ENCODE measurements at places on chromosomes 11 and 22. TPM values are rescaled to one million over a fixed set of nuclear protein-coding genes. Genes with fewer than 3 reads are reported as not detected.

Gene MB
- 6.3 TPM for total RNA-seq

Gene C1QTNF5
- total RNA-seq = 0.85 TPM

DNA sequence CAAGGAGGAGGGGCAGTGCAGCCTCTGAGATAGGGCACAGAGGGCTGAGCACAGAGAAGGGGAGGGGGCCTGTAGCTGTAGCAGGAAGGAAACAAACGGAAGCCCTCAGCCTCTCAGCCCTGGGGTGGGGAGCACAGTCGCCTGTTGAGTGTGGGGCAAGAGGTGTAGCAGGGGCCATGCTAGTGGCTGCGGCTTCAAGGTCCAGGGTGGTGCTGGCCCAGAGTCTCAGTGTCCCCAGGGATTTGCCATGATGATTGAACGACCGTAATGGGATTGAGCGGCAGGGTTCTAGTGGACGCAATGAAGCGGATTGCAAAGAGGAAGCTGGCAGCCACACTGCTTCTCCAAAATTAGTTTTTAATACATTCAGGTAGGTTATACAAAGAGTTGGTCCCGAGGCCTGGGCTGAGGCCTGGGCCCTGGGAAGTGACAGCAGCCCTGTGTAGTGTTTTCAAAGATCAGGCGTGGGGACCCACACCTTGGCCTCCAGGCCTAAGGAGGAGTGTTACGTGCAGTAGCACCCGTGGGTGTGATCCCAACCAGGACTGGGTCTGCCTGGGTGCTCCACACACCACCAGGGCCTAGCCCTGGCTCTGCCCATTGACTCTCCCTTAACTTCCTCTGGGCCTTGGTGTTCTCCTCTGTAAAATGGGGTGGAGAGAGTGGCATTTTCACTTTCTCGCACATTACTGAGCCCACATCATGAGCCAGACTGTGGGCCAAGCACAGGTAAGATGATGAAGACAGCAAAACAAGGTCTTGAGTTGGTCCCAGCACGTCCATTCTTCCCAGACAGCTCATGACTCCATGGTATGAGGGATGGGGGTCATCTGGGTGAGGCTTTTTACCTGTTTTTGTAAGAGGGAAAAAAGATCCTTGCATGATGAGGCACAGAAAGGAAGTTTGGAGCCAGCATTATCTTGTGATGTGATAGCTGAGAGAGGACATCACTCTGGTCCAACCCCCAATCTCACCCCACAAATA is 13.1 kb downstream of the LRRC32 start:
- no peak overlapping the region for H3K4me3 ChIP-seq
- no peak for DNase-seq
- H3K27ac ChIP-seq = no peak overlapping the region
- H3K4me1 ChIP-seq = peaks cover 7% of the 10 kb centered on the region
- no peaks in the 10 kb centered on the region for H3K27me3 ChIP-seq
- no peaks in the 10 kb centered on the region for H3K36me3 ChIP-seq

DNA sequence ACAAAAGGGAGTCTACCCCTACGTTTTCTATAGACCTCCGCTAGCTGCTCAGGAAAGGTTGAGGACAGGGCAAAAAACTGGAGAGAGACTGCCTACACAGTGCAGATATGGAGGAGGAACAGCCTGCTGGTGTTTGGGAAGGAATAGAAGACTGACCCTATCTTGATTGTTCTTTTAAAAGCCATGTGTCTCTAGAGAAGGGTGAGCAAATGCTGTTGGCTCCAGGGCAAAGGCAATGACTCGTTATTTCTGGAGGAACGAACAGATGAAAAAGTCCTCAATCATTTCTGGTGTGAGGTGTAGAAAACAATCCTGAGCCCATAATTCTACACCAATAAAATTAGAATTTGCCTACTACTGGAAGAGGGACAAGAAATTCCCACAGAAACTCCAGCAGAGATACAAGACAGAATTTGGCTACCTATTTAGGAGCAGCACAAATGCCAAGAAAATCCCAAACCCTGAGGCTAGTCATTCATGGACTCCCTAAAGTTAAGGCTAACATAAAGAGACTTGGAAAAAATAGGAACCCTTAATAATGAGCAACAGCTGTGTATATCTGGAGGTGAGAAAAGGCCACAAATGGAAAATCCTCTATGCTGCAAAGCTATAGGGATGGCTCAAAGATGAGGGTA is 1206.3 kb upstream of the CNTN5 start:
- no peak overlapping the region for H3K4me3 ChIP-seq
- H3K36me3 ChIP-seq = no peaks in the 10 kb centered on the region
- no peaks in the 10 kb centered on the region for H3K4me1 ChIP-seq

- H3K4me1 ChIP-seq = no peaks in the 10 kb centered on the region
- no peak for DNase-seq
- no peak overlapping the region for H3K27ac ChIP-seq
Observed at GRCh38 chr11:67429038-67429668, 859 bp downstream of the RPS6KB2 start.

DNA sequence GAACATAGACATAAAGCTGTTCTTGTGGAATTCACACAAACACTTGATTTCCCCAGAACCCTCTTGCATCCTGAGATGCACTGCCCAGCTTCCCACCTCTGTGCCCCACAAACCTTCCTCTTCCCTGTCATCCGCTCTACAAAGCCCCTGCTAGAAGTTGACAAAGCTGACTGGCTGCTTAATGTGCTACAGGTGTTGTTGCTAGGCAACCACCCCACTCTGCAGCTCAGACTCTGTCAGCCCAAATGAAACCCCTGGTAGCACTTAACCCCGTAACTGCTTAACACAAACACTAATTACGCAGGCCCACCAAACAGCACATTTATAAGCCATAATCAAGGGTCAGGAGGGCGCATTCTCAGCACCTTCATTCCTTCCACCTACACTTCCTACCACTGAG is 172.0 kb upstream of the CADM1 start:
- peak overlapping the region; percentile 25 for H3K27ac ChIP-seq
- H3K4me3 ChIP-seq = no peak overlapping the region
- no peaks in the 10 kb centered on the region for H3K36me3 ChIP-seq
- DNase-seq = no peak
- peaks cover 25% of the 10 kb centered on the region for H3K4me1 ChIP-seq

- no peaks in the 10 kb centered on the region for H3K36me3 ChIP-seq
- H3K27me3 ChIP-seq = peaks cover 17% of the 10 kb centered on the region
- peak within 1 kb of the TSS; percentile 43 for H3K4me3 ChIP-seq
- no peaks in the 10 kb centered on the region for H3K4me1 ChIP-seq
- no peak within 1 kb of the TSS for H3K27ac ChIP-seq
Observed at GRCh38 chr11:118152552-118153471, at the start of gene SCN4B. SCN4B (minus strand) TSS chr11:118152823; CDS start chr11:118152673, 150 bp downstream.

GRCh38 chr11:75155570-75156422 is 4.9 kb downstream of the SLCO2B1 start:
- peak; percentile 54 for DNase-seq
- H3K4me3 ChIP-seq = no peak overlapping the region
- H3K27me3 ChIP-seq = no peaks in the 10 kb centered on the region
- H3K4me1 ChIP-seq = peaks cover 54% of the 10 kb centered on the region

DNA sequence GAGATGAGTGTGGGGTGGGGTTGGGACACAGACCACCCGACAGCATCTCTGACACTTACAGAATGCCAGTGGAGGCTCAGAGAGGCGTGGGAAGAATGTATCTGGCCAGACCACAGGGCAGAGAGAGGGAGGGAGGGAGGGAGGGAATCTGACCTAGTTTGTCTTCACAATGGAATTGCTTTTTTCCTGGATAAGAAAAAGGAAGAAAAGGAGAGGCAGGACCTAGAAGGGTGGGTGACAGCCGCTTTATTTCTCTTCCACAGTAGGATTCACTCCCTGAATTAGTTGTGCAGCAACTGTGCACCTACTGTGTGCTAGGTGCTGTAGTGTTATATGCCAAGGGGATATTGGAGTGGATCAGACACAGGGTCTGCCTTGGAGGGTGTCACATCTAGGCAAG is 3.7 kb downstream of the KCNK4 start:
- H3K4me1 ChIP-seq = no peaks in the 10 kb centered on the region
- no peak overlapping the region for H3K27ac ChIP-seq
- no peak for DNase-seq
- H3K36me3 ChIP-seq = no peaks in the 10 kb centered on the region
- no peak overlapping the region for H3K4me3 ChIP-seq

GRCh38 chr22:42169055-42169469 is 38.5 kb upstream of the CYP2D6 start:
- H3K4me3 ChIP-seq = no peak overlapping the region
- no peaks in the 10 kb centered on the region for H3K27me3 ChIP-seq
- no peak overlapping the region for H3K27ac ChIP-seq

- DNase-seq = no peak
- no peak overlapping the region for H3K27ac ChIP-seq
- no peak overlapping the region for H3K4me3 ChIP-seq
- no peaks in the 10 kb centered on the region for H3K27me3 ChIP-seq
- H3K36me3 ChIP-seq = peaks cover 3% of the 10 kb centered on the region
Observed at GRCh38 chr11:71434576-71435130, 13.5 kb downstream of the DHCR7 start.

DNA sequence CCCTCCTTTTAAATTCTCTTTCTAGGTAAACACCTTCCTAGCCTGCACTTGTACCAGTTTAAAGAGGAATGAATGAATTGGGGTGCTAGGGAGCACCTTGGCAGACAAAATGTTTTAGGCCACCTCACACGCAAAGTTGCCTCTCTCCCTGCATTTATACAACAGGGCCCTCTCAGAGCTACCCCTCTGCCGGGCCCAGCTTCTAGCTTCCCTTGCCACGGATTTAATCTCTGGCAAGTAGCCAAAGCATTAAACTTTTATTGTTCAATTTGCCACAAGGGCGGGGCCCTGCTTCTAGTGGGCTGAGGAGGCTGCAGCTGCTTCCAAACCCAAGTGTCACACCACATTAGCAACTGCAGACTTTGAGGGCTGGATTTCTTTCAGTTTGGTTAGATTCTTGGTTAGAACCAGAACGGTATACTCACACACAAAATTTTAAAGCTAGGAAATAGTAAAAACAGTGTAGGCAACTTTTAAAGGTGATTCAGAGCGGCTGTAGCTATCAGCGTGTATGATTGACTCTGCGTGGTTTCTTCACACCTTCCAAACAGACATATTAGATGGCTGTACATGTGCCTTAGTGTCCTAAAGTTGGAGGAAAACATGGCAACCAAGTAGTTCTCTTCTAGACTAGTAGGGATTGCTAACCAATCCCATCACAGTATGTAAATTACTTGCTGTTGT is 6.5 kb downstream of the KREMEN1 start:
- no peak overlapping the region for H3K4me3 ChIP-seq
- H3K27me3 ChIP-seq = no peaks in the 10 kb centered on the region
- DNase-seq = peak; percentile 92
- H3K36me3 ChIP-seq = no peaks in the 10 kb centered on the region

DNA sequence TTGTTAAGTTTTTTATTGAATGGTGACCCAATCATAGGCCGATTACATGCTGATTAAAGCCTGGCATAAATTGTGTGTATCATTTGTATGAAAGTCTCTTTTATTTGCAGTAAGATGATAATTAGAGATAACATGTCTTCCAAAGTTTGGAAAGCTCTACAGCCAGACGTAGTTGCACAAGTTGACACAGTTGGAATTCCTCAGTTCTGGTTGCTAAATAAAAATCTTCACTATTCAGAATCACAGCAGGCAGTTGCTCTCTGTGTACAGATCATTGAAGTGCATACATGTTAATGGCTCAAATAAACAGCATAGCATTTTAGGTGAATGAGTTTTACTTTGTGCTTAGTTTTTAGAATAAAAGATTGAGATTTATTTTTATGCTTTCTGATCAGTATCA is 69.5 kb downstream of the ARHGAP42 start:
- peaks cover 6% of the 10 kb centered on the region for H3K4me1 ChIP-seq
- H3K36me3 ChIP-seq = no peaks in the 10 kb centered on the region
- H3K27ac ChIP-seq = no peak overlapping the region
- H3K27me3 ChIP-seq = no peaks in the 10 kb centered on the region

Data from SJCRH30 (cell line).